ENCODE measurements at places on chromosomes 12 and 14.

DNA sequence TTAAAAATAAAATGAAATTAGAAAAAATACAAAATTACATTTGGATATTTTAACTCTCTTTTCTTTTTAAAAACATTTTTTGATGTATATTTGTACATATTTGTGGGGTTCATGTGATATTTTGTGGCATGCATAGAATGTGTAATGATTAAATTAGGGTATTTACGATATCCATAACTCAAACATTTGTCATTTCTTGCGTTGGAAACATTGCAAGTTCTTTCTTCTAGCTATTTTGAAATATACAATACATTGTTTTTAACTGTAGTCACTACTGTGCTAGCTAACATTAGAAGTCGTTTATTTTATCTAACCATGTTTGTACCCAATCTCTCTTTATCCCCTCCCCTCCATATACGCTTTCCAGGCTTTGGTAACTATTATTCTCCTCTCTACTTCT lies 13.9 kb upstream of the EIF2S3B start:
- no peak for DNase-seq

- DNase-seq: no peak
Observed at GRCh38 chr12:110175201-110175600, 51.0 kb downstream of the IFT81 start.

GRCh38 chr12:25906651-25907340 lies 51.7 kb upstream of the RASSF8 start:
- DNase-seq: no peak

DNA sequence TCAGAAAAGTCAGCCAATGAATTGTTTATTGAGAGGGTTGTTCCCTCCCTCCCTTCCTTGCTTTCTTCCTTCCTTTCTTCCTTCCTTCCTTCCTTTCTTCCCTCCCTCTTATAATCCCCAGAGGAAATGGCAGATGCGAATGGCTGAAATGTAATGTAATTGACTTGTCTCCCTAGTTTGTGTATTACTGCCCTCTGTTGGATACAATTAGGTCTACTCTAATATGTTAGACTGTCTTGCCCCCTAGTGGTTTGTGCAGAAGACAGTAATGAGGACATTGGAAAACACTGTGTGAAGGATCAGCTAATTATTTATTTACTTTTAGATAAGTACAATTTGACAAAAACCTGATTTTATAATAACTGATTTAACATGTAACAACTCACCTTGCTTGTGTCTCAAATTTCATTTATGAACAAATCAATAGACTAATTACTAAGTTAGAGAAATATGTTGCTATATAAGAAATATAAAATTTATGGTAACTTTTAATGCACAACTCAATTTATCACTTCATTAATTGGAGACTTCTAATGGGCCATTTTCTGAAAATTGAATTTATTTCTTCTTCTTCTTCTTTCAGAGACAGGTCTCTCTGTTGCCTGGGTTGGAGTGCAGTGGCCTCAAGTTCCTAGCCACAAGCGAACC lies 229.8 kb upstream of the LRIG3 start:
- DNase-seq: peak; percentile 75

GRCh38 chr12:27868139-27868538 lies 88.1 kb upstream of the MANSC4 start:
- DNase-seq: no peak

DNA sequence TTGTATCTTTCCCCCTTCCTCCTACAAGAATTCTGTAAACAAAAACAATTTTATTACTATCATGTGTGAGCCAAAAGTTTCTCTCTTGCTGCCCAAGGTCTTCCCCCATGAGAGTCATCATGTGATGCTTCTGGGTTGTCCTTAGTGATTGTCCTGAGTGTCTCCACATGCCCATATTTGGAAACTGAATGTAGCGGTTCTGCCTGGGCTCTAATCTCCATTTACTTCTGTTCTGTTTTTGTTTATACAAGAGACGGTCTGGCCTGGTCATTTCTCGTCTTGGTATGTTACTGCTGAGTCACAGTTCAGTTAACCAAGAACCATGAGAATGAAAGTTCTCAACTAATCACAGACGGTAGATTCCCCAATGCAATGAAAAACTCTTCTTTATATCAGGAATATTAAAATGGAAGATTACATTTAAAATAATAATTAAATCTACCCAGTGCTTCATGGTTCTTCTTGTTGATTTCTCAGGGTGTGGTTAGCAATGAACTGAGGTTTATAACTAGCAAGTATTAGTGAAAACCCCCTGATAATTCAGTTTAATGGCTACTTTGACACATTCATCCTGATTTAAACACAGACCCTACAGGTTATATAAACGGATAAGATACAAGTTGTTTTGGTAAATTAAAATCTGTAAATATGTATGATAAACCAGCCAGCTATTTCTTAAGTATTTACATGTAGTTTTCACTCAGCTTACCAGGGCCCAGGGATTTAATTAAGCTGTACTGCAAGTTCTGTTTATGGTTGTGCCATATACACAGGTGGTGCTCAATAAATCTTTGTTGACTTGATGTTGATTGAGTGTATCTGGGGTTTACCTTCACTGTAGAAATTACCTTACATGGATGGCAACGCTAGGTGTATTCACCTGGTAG lies 81.1 kb downstream of the PELI2 start:
- peak; percentile 89 for DNase-seq

DNA sequence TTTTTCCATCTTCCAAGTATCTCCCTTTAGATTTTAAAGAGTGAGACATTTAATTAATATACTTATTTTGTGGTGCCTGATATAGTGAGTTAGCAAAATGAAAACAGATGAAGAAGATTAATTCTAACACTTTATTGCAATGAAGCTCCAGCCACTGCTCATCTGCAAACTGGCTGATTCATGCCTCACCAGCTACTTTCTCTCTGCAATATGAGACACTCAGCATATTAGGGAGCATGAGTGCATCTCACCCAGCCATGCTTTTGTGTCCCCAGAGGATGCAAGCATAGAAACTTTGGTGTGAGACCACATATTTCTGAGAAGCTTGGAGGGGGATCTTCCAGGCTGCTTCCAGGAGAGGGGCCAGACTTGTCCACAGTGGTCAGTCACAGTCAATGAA lies 148.6 kb downstream of the BMP4 start:
- no peak for DNase-seq

GRCh38 chr12:1044199-1044598 lies 53.2 kb downstream of the ERC1 start:
- no peak for DNase-seq

GRCh38 chr12:51886021-51886710 lies 1.7 kb upstream of the ANKRD33 start:
- DNase-seq: peak; percentile 95

DNA sequence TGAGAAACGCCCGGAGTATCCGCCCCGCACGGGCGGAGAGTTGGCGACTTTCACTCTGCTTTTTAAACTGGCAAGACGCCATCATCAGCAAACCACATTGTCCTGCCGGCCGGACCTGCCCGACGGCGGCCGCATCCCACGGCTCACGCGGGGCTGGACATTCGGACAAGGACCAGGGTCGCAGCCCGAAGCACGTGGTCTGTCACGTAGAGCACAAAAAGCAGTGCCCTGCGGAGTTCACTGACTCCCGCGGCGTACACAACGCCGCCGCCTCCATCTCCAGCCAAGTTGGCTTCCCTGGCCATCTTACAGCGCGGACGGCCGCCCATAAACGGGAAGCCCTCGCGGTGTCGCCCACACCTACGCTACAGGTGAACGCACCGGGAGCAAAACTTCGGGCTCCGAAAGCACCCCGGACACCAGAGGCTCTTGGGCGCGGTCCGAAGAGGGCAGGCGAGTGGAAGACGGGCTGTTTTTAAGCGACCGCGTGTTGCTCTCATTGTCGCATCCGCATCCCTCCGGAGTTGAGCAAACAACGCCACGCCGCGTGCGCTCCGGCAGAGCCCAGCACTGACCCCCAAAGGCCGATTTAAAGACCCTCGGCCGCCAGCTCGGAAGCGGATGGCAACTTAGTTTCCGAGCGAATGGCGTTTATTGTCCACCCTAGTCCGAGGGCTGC lies 966 bp downstream of the SINHCAF start:
- peak; percentile 48 for DNase-seq

- DNase-seq: no peak
Observed at GRCh38 chr14:33992274-33993007, 41.6 kb upstream of the EGLN3 start.

DNA sequence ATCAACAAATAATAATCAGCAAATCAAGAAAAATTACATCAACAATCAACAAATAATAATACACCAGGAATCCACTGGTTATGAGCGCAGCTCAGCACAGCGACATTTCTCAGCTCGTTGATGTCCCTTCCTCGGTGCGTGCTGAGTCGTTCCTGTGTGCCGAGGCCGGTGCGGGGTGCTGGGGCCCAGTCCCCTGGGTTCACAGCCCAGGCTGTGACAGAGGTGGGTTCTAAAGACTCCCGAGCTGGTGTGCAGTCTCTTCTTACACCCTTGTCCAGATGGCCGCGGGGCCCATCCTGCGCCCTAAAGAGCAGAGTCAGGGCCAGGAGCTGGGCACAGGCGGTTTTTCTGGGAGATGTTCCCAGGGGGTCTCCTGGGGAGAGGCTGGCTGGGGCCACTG lies 26.9 kb upstream of the TRAF3 start:
- no peak for DNase-seq

DNA sequence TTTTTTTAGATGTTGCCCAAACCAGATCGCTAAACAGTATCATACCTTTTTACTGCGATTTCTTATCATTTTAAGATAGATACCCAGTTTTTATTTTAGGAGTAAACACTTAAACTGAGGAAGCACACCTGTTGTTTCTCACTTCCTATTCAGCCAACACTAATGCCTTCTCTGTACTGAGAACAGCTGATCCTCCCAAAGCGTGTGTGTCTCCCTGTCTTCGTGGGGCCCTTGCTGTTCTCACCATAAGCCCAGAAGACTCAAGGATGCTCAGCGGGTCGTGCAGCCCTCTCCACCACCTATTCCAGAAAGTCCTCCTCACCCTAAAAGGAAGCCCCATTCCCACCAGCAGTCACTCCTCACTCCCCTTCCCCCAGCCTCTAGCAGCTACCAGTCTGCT lies 14.8 kb downstream of the PPP2R5C start:
- DNase-seq: no peak

DNA sequence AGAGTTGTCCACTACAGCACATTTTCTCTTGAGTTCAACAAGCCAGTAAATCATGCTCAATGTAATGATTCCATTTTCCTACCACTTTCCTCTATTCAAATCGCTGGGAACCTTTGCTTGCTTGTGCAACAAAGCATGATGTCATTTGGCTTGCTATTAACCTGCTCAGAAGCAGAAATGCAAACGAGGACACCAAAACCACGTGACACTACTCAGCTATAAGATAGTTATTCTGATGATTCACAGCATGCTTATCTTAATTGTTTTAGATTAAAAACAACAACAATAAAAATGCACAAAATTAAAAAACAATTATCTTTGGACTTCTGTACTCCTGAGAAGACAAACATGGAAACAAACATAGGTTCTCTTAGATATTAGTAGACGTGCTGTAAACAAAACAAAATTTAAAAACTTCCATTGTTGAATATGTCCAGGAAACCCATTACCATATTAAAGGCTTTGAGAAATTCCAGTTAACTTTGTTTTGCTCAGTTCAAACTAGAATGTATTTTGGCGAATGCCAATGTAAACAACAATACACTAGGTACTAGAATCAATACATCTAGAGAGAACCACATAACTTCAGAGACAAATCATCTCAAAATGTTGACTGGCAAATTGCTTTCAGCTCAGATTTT lies 77.5 kb upstream of the KRAS start:
- DNase-seq: peak; percentile 35

GRCh38 chr14:89493877-89494634 lies 77.0 kb upstream of the FOXN3 start:
- no peak for DNase-seq

DNA sequence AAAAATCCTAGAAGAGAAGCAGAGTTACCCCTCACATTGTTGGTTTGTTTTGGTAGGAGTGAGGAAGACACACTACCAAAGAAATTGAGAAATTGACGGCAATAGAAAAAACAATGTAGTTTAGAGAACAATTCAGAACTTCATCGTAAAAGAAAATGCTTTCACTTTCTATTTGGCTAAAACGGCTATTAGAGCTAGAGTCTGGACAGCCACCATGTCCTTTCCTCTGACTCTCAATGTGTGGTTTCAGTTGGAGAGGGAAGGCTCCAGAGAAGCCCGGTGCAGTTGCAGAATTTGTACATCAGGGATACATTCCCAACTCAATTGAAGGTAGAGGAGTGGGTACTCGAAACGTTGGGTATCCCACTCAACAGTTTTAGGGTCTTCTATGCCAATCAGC lies 535.3 kb downstream of the GALC start:
- no peak for DNase-seq

GRCh38 chr12:66596199-66596598 lies 82.7 kb downstream of the GRIP1 start:
- peak; percentile 13 for DNase-seq

DNA sequence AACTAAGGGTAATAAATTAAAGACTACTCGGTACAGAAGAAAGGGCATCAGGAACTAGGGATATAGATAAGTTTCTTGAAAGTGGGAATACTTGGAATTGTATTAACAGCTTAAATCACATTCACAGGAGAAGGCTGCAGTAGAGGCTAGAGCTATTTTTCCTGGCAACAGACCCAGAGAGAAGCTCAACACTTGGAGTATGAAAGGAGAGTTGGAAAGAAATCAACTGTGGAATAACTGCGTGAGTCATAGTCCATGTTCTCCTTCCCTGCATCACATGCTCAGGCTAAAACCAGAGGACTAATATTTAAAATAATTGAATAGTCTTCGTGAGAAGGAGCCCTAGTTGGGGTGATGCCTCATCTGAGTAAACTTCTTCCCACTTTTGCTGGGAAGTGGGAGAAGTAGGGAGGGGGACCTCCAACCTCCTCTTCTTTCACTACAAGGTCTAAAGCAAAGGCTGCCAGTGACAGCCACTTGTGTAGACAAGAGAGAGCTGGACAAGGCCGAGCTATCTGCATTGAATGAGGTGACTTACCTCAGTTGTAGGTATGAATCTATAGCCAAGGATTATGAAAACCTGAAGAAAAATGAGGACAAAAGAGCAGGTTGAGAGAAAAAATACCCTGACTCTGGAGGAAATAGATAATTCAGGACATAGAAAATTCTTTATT lies 32.7 kb downstream of the DYRK2 start:
- DNase-seq: no peak

Measured in suppressor macrophage treated with lipopolysaccharide for 4 hours (primary cell).